ENCODE measurements at places on chromosomes 7 and 10. TPM values are rescaled to one million over a fixed set of nuclear protein-coding genes. Genes with fewer than 3 reads are reported as not detected.
A peak's percentile ranks its signal among the peaks of the same experiment; 100 is the strongest.

GRCh38 chr7:67753891-67754290 is 757.3 kb downstream of the TYW1 start:
- DNase-seq: no peak

Gene FXYD4
- total RNA-seq: not detected

GRCh38 chr10:74871595-74872382 is 45.4 kb downstream of the KAT6B start:
- no peak for DNase-seq

GRCh38 chr10:74748468-74749031 is 77.8 kb upstream of the KAT6B start:
- no peak for DNase-seq

DNA sequence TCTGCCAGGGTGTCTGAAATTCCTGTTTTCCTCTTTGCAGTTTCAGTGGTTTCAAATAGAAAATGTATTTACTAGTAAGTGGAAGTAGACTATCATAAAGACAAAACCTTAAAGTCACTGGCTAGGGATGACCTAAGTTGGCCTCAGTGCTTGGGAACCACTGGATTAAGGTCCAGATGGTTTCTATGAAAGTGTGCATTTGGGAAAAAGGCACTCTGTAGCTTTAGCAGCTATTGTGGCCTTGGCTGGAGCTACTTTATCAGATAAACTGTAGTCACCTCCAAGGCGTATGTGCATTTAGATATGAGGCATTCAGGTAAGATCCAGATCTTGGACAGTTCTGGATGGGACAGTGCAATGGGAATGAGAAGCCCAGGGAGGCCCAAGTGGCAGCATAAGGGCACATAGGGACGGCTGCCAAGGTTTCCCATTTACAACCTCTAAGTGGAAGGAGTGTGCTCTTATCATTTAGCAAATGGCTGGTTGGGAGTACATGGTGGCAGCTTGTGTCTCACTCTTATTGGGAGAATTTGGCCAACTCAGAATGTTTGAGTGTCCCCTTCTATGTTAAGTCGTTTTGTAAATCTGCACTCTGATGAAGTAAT is 185.6 kb downstream of the LRMDA start:
- no peak for DNase-seq

GRCh38 chr7:132683896-132684690 is 107.8 kb upstream of the PLXNA4 start:
- DNase-seq: no peak

GRCh38 chr7:37208528-37208927 is 240.1 kb downstream of the ELMO1 start:
- DNase-seq: peak; percentile 38

Gene PTN
- 0.13 TPM for total RNA-seq

DNA sequence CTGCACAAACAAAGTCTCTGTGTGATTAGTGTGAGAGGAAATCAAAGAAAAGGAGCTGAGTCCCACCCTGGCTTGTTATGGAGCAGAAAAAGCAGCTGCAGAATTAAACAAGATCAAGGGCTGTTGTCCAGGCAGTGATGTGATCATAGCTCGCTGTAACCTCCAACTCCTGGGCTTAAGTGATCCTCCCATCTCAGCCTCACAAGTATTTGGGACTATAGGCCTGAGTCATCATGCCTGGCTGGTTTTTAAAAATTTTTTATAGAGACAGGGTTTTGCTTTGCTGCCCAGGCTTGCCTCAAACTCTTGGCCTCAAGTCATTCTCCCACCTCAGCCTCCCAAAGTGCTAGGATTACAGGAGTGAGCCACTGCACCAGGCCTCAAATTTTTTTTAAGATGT is 88.9 kb downstream of the IPMK start:
- DNase-seq: no peak
